ENCODE measurements at places on chromosomes 12 and 14. TPM values are rescaled to one million over a fixed set of nuclear protein-coding genes. Genes with fewer than 3 reads are reported as not detected.

AICDA gene
- not detected for total RNA-seq

ERBB3 gene
- total RNA-seq: 54.4 TPM

DNA sequence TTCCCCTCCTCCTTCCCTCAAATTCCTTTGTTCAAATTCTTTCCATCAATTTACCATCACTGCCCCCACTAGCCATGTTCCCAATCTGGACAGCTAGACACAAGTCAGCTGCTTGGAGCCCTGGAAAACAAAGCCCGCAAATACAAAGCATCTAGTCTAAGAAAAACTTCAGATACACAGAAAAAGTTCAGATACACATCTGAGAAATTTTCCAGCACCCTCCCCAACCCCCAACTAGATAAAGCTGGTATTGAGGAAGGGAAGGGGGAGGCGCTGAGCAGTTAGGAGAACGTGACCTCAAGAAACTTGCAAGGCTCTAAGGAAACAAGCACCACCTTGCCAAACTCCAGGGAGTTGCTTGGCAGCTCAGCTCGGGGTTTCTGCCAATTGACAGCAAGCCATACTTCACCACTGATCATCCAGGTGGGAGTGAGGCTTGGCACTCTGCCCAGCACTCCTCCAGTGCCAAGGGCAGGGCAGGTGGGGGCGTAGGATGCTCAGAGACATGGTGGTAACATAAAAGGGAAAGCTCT lies 5.1 kb upstream of the CNIH1 start:
- H3K4me3 ChIP-seq: no peak overlapping the region
- DNase-seq: no peak
- no peaks in the 10 kb centered on the region for H3K27me3 ChIP-seq
- H3K4me1 ChIP-seq: no peaks in the 10 kb centered on the region

DNA sequence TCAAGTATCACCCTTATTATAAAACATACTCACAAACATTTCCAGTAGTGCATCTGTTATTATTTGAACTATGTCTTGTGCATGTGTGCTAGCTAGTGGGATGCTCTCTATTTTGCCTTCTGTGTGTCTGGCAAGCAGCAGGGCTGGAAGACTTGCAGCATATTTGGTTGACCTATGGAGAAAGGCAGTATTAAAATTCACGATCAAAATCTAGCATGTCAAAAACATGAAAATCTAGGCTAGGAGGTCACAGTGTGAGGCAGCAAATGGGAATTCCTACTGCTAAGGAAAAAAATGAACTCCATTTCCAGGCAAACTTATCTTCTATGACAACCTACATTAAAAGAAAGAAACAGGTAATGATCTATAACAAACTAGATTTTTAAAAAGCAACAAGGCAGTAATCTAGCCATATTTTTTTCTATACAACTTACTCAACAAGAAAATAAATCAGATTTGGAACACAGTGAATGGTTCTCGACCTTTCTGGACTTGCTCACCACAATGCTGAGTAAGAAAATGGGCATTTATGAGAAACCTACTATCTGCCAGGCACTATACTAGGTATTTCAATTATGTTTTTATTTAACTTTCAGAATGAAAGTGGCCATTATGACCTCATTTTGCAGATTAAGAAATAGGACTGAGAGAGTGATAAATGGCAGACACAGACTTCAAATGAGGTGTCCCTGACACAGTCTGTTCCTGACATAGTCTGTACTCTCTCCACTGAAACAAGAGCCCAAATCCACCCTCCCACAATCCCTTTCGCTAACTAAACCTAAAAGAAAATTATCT lies 96.8 kb downstream of the TXNDC16 start:
- no peaks in the 10 kb centered on the region for H3K4me1 ChIP-seq
- no peaks in the 10 kb centered on the region for H3K36me3 ChIP-seq
- H3K27me3 ChIP-seq: no peaks in the 10 kb centered on the region
- H3K27ac ChIP-seq: no peak overlapping the region
- H3K4me3 ChIP-seq: no peak overlapping the region

- peaks cover 16% of the 10 kb centered on the region for H3K36me3 ChIP-seq
- 0 out of 2 replicates have a peak overlapping the region, but pooled peaks have one; percentile 81 for H3K27ac ChIP-seq
- H3K4me1 ChIP-seq: peaks cover 41% of the 10 kb centered on the region
- H3K4me3 ChIP-seq: peak overlapping the region; percentile 70
- DNase-seq: no peak
Observed at GRCh38 chr14:22979748-22980392, 2.5 kb downstream of the AJUBA start.

DNA sequence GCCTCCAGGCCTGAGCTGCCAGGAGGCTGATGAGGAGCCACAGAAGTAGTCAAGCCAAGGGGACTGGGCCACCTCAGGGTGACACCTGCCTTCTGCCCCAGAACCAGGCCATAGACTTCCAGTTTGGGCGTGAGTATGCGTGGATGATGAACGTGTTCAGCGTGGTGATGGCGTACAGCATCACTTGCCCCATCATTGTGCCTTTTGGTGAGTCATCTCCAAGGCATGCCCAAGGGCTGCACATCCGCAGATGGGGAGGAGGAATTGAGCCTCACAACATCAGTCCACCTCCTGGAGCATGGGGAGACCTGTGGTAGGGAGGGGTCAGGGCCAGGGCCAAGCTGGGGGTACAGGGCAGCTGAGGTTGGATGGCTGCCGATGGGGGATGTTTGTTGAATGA lies 22.3 kb downstream of the NGB start:
- H3K36me3 ChIP-seq: no peaks in the 10 kb centered on the region
- no peaks in the 10 kb centered on the region for H3K27me3 ChIP-seq
- H3K4me3 ChIP-seq: no peak overlapping the region
- DNase-seq: no peak
- H3K4me1 ChIP-seq: no peaks in the 10 kb centered on the region

DNA sequence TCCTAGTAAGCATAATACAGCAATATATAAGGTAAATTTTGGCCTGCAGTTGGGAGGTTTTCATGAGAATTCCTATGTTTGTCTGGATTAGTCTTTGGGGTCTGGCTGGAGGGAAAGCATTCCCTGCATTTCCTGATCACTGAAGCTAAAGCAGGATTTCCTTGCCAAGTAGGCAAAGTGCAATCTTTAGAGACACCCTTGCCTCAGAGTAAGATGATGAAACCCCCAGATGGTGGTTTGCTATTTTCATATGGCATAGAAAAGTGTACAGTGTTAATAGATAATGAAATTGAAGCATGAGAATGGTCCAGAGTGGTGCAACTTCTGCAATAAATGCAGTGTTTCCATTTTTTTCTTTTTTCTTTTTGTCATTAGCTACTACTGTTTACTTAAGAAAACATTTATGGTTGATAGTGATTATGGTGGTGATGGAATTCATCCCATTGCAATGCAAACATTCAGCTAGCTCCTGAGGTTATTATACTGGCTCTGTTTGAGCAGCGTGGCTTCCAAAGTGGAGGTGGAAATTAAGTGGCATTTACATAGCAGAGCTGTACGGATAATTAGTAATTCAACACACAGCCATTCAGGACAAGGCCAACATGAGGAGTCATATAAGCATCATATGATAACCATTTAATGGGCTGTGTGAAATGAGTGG lies 276.3 kb downstream of the DUSP6 start:
- H3K27me3 ChIP-seq: no peaks in the 10 kb centered on the region
- H3K4me1 ChIP-seq: peaks cover 38% of the 10 kb centered on the region
- no peak for DNase-seq
- H3K4me3 ChIP-seq: no peak overlapping the region

GRCh38 chr12:113957627-113958026 lies 8.5 kb downstream of the RBM19 start:
- H3K27me3 ChIP-seq: no peaks in the 10 kb centered on the region
- H3K4me3 ChIP-seq: no peak overlapping the region
- H3K4me1 ChIP-seq: no peaks in the 10 kb centered on the region

SLC17A8 gene
- not detected for total RNA-seq

DNA sequence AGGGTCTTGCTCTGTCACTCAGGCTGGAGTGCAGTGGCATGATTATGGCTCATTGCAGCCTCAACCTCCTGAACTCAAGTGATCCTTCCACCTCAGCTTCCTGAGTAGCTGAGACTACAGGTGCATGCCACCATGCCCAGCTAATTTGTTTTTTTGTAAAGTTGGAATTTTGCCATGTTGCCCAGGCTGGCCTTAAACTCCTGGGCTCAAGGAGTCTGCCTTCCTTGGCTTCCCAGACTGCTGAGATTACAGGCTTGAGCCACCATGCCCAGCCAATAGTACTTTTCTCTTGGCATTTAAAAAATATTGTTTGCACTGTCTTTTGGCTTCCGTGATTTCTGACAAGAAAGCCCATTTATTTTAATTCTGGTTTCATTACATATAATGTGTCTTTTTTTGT lies 61.3 kb downstream of the DIP2B start:
- DNase-seq: no peak
- no peak overlapping the region for H3K4me3 ChIP-seq
- peaks cover 24% of the 10 kb centered on the region for H3K4me1 ChIP-seq
- H3K27ac ChIP-seq: peak overlapping the region; percentile 35

DNA sequence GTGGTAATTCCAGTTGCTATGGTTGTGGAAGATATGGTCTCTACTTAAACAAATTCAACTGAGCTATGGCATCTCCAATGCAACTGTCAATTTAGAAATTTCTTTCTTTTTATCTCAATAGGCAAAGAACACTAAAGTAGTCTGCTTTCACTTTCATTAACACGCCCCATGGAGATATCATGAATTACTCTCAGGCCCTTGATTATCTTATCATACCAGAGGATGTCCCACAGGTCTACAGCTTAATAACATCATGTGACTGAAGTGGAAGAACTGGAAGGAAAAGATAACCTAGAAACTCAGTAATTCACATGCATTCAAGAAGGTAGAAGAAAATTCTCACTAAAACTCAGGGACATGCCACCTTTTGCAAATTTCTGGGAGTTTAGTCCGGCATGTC lies 114.3 kb downstream of the FLRT2 start:
- no peaks in the 10 kb centered on the region for H3K36me3 ChIP-seq
- H3K27me3 ChIP-seq: no peaks in the 10 kb centered on the region
- DNase-seq: no peak
- H3K4me3 ChIP-seq: no peak overlapping the region
- no peaks in the 10 kb centered on the region for H3K4me1 ChIP-seq
- H3K27ac ChIP-seq: no peak overlapping the region

Measured in GM23338 (cell line).